Ecto neural progenitor cell (in vitro differentiated cells): ENCODE measurements at places on chromosomes 1 and 21.

DNA sequence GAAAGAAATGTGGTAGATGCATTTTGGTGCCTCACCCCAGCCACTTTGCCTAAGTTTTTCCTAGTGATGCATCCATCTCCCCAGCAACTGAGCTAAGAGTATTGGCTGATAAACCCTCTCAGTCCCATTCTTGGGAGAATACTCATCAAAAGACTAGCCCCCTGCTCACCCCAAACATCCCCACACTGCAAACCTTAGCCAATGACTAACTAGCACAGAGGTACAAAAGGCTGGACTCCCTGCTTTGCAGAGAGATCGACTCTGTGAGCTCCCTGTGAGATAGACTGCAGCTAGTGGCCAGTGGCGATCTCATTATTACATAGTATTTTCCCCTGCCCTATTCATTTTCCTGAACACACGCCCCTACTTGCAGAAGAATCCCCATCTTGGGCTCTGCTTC, 155.3 kb downstream of the HHIPL2 start:
- no peak for DNase-seq

GRCh38 chr1:43910343-43910742, 23.3 kb upstream of the ARTN start:
- DNase-seq: no peak

- DNase-seq: no peak
Measured at GRCh38 chr1:46493316-46494032, 3.8 kb downstream of the DMBX1 start.

GRCh38 chr1:90831910-90832309, 114.8 kb upstream of the BARHL2 start:
- no peak for DNase-seq

DNA sequence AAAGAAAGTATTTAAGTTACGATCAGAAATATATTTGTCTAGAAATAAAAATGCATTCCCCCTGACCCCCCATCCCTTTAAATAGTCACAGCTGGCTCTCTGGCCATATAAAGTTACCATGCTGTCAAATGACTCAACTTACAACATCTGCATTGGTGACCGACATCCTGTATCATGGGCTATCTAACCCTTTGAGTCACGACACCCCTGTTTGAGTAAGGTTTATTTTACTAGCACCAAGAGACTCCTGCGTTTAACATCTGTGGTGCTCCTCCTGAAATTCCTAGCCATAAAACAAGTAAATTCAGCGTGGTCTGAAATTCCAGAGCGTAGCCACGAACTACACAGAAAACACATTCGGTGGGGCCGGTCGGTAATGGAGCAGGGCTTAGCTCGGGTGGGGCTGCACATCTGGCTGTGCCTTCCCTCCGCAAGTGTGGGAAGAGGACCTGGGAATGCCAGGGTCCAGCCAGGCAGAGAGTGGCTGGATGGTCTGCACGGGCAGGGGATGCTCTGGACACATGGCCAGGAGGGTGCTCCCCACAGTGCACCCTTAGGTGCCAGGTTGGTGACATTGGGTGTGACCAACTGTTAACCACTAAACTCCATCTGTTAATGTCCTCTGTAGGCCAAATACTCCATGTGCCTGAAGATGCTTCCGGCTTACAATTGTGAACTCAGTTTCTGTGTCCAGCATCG, 53.0 kb upstream of the CLDN14 start:
- DNase-seq: no peak

DNA sequence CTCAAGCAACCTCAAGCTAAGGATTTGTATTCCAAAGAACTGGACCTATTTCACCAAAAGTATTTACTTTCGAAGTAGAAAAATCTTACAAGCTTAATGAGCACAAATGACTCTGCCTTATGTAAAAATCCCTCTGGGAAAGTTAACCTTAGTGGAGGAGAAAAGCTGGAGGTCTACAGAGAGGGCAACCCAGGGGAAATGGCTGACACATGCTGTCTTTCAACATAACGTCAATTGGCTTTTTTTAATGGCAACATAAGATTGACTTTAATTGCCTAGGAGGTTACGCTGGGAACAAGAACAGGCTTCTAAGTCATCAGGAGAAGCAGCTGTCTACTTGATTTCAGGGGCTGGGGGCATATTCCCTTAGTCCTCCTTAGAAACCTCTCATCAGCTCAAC, 52.3 kb downstream of the UTP25 start:
- no peak for DNase-seq
